ENCODE measurements at places on chromosomes 11 and 22.

DNA sequence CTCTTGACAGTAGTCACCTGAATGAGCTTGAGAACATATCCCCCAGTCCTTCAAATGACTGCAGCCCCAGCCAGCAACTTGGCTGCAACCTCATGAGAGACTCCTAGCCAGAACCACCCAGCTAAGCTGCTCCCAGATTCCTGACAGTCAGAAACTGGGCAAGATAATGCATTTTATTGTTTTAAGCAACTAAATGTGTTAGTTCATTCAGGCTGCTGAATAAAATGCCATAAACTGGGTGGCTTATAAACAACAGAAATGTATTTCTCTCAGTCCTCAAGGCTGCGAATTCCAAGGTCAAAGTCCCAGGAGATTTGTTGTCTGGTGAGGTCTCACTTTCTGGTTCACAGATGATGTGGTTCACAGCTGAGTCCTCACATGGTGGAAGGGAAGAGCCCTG is 5.8 kb upstream of the PAMR1 start:
- DNase-seq: no peak

DNA sequence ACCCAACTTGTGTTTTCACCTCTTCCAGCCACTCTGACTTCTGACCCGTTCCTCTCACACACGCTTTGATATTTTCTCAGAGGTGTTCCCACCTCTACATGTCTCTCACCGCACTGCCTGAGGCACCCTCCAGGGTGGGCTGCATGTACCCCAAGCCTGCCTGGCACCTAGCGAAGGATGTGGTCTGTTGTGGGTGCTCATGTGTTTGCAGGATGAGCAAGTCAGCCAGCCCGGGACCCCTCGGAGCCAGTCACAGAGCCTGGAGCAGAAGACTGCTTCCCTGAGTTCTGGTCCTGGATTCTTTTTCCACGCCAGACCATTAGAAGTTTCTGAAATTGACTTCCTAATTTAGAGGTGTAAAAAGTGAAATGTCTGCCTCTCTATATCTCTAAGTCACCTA is 3.8 kb downstream of the GTSE1 start:
- no peak for DNase-seq

DNA sequence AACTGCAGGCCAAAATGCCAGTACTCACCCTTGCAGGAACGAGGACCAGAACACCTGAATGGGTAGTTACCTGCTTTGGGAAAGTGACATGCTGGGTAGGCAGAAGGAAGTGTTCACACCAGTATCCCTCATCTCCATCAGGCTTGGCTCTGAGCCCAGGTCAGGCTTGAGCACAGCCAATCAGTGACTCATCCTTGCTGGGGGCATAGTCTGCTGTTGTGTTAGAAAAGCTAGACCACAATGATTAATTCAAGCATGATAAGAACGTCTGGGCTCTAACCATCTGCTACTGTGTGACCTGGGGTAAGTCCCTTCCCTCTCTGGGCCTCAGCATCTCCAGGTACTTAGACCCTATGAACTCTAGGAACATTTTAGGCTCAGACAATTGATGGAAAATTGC is 450.4 kb downstream of the MIAT start:
- DNase-seq: no peak

GRCh38 chr22:50568626-50569025 is 5.9 kb upstream of the SYCE3 start:
- DNase-seq: no peak

DNA sequence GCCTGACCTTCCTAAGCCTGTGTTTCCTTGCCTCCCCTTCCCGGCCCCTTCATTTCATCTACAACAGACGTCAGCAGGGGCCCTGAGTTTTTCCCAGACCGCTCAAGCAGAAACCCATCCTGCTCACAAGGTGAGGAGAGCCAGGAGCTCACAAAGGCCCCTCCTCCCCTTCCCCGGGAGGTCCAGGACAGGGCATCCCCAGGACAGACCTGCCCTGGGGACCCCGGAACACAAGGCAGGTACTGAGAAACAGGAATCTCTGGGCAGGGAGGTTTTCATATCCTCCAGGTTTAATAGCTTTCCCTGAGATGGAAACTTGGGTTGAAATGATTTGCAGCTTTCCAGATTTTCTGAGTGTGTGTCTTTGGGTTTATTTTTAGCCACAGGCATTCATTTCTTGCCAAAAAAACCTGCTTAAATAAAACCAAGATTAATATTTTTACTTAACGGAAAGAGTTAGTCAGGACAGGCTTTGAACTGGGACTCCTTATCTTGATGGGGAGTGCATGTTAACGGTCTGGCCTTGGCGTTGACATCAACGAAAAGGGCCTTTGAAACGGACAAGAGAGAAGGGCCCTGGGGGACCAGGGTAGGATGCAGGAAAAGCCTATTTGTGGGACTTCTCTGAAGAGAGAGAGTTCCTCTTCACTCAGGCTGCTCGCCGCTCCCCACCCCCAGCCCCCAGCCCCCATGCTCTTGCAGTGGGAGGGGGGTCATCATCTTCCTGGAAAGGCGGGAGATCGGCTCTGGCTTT is 38.5 kb downstream of the TIMP3 start:
- DNase-seq: no peak

DNA sequence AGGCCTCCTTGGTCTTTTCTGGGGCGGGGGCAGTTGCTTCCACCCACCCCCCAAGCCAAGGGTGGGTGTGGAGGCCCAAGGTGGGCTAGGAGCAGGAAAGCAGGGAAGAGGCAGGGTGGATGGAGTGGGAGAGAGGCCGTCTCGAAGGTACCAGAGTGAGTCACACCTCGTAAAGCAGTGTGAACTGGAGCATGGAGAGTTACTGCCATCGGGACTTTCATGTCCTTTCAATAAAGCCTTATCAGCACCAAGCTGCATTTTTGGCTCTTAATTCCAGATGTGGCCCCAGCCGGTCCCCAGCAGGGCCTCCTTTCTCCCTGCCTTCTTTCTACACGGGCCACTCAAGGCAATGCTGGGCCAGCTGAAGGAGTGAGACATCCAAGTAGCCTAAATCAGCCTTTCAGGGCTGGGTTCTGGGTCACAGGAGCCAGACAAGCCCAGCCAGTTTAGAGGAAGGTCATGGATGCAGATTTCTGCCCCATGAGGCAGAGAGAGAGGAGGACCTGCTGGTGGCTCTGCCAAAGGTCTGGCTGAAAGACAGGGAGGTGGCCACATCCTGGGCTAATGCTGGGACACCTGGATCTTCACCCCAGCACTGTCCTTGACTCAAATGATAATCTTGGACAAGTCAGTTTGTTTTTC is 59.0 kb upstream of the CD82 start:
- DNase-seq: no peak

DNA sequence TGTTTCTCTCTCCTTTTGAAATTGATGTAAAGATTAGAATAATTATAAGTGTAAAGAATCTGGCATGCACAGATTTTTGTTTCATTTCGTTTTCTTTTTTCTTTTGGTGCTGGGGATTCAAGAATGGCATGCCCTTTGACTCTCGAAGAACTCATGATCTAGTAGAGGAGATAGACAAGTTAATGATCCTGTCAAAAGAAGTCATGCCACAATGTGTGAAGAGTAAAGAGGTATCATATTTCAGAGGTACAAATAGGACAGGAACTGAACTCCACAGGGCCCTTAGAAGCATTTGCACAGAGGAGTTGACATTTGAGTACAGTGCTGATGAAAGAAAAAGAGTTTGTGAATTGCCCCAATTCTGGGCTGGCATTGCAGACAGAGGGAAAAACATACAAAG is 708.0 kb upstream of the ARHGAP42 start:
- no peak for DNase-seq

GRCh38 chr11:45247433-45247832 is 38.7 kb downstream of the SYT13 start:
- DNase-seq: no peak

- no peak for DNase-seq
These were observed 58.8 kb downstream of the SLN start for GRCh38 chr11:107653076-107653475.

- no peak for DNase-seq
These were observed 514.2 kb downstream of the SOX6 start for GRCh38 chr11:15841931-15842740.

DNA sequence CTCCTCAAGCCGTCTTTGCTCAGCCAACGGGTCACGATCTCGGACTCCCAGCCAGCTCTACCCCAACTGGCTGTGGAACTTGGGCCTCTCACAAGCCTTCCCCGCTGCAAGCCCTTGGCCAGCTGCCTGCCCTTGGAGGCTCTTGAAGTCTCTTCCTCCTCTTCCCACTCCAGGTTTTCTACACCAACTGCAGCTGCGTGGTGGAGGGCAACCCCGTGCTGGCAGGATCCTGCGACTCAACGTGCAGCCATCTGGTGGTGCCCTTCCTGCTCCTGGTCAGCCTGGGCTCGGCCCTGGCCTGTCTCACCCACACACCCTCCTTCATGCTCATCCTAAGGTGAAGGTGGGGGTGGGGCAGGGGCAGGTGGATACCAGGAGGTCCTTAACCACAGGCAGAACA is 40.5 kb upstream of the TPBGL start:
- DNase-seq: no peak

DNA sequence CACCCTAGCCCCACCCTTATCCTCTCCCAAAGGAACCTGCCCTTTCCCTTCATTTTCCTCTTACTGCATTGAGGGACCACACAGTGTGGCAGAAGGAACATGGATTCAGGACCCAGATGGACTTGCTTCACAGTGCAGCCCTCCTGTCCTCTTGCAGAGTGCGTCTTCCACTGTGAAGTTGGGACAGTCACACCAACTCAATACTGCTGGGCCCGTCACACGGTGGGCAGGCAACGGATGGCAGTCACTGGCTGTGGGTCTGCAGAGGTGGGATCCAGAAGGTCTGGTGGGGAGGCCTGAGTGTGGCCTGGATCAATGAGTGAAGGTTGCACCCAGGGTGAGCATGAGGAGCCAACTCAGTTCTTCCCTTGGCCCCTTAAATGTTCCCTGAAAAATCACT is 129.9 kb upstream of the B3GAT1 start:
- DNase-seq: no peak

DNA sequence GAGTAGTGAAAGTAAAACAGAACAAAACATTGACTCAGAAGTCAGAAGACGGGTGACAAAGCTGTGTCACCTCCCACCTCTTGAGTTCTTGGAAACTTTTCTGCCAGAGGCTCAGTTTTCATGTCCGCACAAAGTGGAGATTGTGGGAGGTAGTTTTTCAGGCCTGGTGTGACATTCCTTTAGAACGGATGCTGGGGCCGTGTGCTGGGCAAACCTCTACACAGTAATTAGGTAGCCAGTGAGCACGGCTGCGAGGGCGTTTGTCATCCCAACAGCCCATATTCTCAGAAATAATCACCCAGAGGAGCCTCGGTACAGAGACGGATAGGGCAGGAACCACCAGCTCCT is 1054.4 kb downstream of the TBC1D22A start:
- no peak for DNase-seq

DNA sequence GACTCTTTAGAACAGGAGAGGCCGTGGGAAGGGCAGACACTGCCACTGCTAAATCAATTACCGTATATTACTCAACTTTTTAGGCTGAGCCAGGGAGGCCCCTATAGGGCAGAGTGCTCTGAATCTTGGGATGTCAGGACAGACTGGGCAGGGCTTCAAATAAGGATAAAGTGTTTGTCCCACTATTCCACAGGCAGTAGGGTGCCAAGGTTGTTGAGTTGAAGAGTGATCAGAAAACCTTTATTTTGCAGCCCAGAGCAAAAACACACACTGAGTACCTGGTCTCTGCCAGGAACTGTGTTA is 1.6 kb upstream of the B4GAT1 start:
- no peak for DNase-seq

DNA sequence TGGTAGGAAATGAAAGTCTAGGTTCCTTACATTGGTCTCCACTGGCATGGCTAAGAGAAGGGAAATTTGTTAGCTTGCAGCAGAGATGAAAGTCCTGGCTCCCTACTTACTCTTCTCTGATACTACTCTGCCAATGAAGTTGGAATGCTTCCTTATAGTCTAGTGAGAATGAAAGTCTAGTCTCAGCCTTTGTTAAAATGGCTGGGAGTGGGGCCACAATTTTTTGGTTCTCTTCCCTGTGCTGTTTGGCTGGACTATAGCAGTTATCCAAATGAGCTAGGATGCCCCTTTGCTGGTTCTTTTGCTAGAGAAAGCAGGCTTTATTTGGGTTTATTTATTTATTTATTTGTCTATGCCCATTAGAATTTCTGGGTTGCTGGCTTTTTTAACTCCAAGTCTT is 414.3 kb downstream of the AASDHPPT start:
- DNase-seq: no peak

DNA sequence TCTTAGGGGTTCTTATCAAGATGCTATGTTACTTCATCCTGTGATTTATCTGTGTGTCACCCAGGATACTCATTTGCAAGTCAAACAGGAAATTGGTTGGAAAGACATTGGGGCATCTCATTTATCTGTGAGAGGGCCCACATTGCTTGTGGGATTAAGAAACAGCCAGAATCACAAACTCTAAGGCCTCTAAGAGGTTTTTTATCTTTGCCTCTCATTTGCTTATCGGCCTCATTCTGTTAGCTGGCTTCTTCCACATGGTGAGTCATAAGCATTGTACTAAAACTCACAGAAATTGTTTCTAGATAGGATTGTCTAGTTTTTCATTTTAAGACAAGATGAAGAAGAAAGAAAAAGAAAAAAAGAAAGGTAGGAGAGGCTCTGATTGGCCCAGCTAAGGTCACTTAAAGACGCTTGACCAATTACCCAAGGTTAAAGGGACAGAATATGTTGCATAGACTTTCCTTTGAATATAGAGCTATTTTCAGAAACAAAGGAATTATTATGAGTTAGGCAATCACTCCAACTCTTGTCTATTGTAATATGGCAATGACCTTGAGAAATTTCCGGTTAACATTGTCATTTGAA is 121.9 kb downstream of the ARHGAP42 start:
- DNase-seq: no peak

DNA sequence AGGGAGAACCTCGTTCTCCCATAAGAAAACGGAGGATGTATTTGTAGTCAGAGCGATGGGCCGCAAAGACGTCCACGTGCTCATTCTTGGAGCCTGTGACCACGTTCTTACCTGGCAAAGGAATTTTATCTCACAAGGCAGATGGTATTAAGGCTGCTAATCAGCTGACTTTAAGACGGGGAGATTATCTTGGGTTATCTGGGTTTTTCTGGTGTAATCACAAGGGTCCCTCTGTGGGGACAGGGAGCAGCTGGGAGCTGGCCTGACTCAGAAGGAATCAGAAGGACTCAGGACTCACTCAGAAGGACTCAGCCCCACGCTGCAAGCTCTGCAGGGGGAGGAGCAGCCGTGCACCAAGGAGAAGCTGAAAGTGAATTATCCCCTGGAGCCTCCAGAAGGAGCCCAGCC is 7.5 kb upstream of the SIGIRR start:
- no peak for DNase-seq

- no peak for DNase-seq
These were observed 8.1 kb downstream of the TMA7B start for GRCh38 chr22:39967996-39968972.

GRCh38 chr22:37352481-37352880 is 70.2 kb downstream of the CYTH4 start:
- no peak for DNase-seq

All from hypothalamus (tissue), 51 donors.